ENCODE measurements at places on chromosomes 2 and 18. TPM values are rescaled to one million over a fixed set of nuclear protein-coding genes. Genes with fewer than 3 reads are reported as not detected.

DNA sequence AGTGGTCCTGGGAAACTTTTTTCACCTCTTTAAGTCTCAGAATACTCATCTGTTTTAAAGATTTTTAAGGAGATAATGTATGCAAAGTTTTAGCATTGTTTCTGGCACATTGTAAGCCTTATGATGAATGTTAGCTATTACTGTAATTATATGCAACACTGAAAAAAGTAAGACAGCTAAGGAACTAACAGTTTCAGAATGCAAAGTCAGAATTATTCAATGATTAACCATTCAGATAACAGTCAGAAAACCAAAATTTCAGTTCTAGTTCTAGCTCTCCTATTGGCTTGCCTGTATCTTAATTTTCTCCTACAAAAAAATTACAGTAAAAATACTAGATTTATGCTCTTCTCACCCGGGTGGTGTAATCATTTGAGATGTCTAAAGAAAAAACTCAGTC lies 101.1 kb downstream of the SLC4A10 start:
- H3K4me3 ChIP-seq, result no peak overlapping the region
- no peaks in the 10 kb centered on the region for H3K36me3 ChIP-seq
- no peaks in the 10 kb centered on the region for H3K27me3 ChIP-seq
- H3K27ac ChIP-seq, result no peak overlapping the region

Gene RRM2
- 0.16 TPM for total RNA-seq

Gene INO80B
- 7.5 TPM for total RNA-seq

DNA sequence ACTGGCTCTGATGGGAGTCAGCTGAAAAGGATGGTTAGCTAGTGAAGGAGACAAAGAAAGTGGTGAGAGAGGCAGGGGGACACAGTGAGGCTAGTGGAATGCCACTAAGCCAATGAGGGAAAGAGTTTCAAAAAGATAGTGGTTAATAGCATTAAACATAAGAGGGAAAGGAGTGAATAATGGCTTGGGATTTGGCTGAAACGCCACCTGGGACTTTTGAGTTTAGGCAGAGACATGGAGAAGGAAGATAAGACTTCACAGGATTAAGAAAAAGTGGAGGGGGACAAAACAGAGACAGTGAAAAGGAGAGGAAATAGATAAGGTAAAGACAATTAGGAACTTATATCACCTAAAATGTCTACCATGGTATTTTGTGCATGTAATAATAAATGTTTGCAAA lies 6.9 kb downstream of the CD28 start:
- no peak overlapping the region for H3K4me3 ChIP-seq
- no peak overlapping the region for H3K27ac ChIP-seq
- H3K27me3 ChIP-seq, result no peaks in the 10 kb centered on the region
- H3K36me3 ChIP-seq, result no peaks in the 10 kb centered on the region

Gene MYCN
- 0.33 TPM for total RNA-seq

DNA sequence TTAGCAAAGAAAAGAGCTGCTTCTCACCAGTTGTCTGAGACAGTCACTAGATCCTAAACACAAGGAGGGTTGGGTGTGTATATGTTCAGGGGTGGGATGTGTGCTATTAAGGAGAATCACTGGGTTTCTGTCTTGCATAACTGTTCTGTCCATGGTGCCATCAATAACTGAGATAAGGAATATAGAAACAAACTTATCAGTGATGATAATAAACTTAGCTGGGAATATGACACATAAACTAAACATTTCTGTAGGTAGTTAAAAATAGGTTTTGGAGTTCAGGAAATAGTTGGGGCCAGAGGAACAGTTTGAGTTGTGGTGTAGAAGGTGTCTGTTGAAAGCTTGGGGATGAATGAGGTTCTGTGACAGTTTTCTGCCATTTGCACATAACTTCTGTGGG lies 17.4 kb downstream of the NAPG start:
- no peak overlapping the region for H3K4me3 ChIP-seq
- H3K4me1 ChIP-seq, result no peaks in the 10 kb centered on the region
- no peak overlapping the region for H3K27ac ChIP-seq
- H3K27me3 ChIP-seq, result no peaks in the 10 kb centered on the region
- H3K36me3 ChIP-seq, result peaks cover 14% of the 10 kb centered on the region

GRCh38 chr2:6971502-6971901 lies 54.3 kb downstream of the RNF144A start:
- H3K4me3 ChIP-seq, result no peak overlapping the region
- H3K36me3 ChIP-seq, result no peaks in the 10 kb centered on the region

DNA sequence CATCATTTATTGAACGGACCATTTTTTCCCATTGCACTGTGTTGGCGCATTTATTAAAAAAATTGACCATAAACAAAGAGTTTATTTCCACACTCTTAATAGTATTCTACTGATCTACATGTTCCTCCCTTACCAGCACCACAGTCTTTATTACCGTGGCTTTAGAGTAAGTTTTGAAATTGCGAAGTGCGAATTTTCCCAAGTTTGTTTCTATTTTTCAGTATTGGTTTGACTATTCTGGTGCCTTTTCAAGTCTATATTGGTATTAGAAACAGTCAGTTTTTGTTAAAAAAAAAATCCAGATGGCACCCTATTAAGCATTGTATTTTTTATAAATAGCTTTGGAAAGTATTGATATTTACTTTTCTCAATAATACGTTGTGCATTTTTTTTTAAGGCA lies 795.1 kb upstream of the HS6ST1 start:
- no peak for DNase-seq
- H3K4me3 ChIP-seq, result no peak overlapping the region
- H3K4me1 ChIP-seq, result no peaks in the 10 kb centered on the region

Gene VAPA
- 252 TPM for total RNA-seq

DNA sequence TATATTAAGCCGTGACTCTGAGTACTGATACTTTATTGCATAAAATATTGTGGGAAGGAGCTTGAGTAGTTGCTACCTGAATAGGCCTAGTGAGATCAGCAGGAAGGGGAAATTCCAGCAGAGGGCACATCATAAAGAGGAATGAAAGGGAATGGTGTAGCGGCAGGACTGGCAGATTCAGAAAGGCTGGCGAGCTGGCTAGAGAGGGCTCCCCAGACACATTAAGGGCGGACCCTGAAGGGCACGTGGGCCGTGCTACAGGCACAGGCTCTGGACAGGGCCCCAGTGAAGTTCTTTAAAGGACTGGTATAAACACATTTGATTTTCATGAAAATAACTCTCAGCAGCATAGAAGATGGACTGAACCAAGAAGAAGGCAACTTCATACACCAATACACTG lies 43.0 kb downstream of the PTPN2 start:
- no peaks in the 10 kb centered on the region for H3K27me3 ChIP-seq
- H3K4me3 ChIP-seq, result no peak overlapping the region
- peaks cover 5% of the 10 kb centered on the region for H3K4me1 ChIP-seq
- H3K27ac ChIP-seq, result no peak overlapping the region
- no peak for DNase-seq

DNA sequence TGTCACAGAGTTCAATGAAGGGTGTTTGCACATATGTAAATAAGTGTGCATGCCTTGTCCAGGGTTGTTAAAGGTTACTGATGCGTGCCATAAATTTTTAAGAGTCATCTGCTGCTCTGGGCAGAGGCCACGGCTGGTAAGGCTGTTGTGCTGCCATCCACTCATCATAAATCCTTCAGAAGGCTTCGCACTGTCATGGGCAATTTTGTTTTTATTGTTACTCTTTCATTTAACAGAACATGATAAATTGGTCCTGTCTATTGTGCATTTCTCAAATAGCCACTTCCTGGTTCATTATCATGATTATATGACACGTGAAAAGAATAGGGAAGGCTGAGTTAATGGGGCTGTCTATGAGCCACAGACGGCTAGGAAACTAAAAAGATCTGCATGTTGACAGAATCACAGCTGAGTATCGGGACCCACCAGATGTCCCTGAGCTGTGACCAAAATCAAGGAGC lies 634.3 kb upstream of the SOX11 start:
- no peak overlapping the region for H3K4me3 ChIP-seq
- H3K4me1 ChIP-seq, result no peaks in the 10 kb centered on the region
- H3K27me3 ChIP-seq, result no peaks in the 10 kb centered on the region
- H3K27ac ChIP-seq, result no peak overlapping the region
- no peaks in the 10 kb centered on the region for H3K36me3 ChIP-seq

DNA sequence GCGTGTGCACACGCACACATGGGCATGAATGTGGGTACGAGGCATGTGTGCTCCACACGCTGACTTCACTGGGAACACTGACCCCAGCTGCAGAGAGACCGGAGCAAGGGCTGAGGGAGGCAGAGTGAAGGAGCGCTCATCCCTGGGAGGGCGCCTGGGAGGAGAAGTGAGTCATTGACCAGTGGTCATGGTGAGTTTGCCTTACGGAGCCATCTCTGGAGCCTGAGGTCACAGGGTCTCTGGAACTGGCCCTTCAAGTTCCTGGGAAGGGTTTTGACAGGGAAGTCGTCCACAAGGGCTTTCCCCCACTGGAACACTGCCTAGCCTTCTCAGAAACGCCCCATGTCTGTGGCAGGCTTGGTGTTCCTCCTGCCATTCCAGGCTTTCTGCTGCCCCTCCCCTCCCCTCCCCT lies 14.3 kb upstream of the TMEM185B start:
- H3K36me3 ChIP-seq, result no peaks in the 10 kb centered on the region
- no peak overlapping the region for H3K27ac ChIP-seq
- DNase-seq, result no peak
- no peak overlapping the region for H3K4me3 ChIP-seq
- peaks cover 11% of the 10 kb centered on the region for H3K4me1 ChIP-seq
- H3K27me3 ChIP-seq, result no peaks in the 10 kb centered on the region
